ENCODE measurements at places on chromosomes 4 and X.

DNA sequence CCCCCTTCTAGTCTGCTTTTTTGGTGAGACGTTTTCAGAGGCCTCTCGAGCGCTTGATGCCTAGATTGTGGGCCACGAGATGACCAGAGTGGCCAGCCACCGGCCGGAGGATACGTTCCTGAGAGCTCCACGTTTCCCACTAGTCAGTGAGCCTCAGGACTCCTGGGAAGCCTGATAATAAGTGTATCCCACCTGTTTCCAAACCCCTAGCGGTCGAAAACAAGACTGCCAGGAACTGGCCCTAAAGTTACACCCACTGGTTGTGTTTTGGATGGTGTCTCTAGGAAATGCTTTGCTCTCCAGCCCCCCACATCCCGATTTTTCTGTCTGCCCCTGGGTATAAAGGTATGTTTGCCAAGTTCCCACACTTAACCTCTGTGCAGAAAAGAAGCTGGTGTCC lies 4.6 kb upstream of the RS1 start:
- no peak for DNase-seq

- no peak for DNase-seq
These were observed 7.2 kb upstream of the DDX60L start for GRCh38 chr4:168487282-168488035.

DNA sequence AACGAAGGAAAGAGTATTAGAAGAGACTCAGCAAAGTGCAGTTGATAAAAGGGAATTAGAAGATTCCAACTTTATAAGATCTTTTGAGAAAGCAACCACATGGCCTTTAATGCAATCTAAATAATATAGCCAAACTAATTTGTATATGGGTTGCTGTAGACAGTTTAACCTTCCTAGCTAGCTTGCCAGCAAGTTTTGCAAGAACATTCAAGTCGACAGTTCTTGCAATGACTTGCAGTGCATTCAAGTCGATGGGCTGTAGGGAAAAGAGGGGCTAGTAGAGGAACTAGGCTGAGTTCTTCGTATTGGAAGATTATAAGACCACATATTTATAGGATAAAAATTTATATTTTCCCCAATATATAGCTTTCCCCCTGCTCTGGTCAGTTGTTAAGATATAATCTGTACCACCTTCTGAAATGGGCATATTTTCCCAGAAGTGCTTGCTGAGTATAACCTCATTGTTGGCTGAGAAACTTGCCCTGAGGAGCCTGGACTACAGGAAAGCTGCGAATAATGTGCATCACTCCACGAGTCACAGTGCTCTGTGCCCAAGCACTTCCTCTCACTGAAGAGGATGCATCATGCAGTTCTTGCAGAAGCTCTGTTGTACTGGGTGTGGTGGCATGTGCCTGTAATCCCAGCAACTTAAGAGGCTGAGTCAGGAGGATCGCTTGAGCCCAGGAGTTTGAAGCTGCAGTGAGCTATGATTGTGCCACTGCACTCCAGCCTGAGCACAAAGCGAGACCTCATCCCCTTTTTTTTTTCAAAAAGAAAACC lies 56.7 kb downstream of the DOCK11 start:
- no peak for DNase-seq

DNA sequence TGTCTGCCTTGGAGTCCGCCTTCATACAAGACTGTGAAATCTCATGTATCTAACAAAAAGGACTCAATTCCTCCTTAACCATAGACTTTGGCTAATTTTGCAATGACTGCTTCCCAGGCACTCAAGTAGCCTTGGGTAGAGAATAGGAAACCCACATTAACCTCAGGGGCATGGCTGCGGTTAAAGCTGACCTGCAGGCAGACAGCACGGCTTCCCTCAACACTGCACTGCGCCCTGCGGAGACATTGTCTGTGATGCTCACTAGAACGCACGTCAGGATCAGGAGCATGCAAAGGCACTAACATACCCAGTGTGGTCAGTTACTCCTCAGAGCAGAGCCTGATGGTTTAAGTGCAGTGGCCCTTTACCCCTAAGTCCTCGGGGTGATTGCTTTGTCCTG lies 10.3 kb upstream of the GPR143 start:
- DNase-seq: no peak

- no peak for DNase-seq
These were observed 2.9 kb downstream of the TMEM129 start for GRCh38 chr4:1718095-1718850.

DNA sequence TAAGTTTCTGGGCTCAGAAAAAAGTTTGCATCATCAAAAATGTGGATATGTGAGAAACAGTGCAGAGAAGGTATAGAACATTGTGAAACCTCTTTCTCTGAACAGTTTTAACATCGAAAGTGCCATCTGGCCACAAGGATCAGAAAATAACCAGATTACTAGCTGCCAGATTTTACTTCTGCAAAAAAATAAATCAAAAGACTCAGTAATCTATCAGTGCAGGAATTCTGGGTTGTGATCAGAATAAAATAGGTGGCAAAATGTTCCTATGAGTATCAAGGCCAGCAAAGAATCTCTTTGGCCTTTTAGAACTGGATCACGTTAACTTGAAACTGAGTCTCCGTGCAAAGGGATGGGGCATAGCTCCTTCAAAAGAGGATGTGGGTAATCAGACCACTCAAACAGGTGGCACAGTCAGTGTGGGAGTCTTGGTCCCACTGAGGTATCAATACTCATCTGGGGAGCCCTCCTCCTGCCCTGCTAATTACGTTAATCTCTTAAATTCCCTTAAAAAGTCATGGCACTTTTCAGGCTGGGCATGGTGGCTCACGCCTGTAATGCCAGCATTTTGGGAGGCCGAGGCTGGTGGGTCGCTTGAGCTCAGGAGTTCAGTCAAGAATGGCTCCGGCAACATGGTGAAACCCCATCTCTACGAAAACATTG lies 26.7 kb upstream of the RBM47 start:
- DNase-seq: no peak

GRCh38 chr4:157357887-157358286 lies 137.4 kb downstream of the GRIA2 start:
- no peak for DNase-seq

DNA sequence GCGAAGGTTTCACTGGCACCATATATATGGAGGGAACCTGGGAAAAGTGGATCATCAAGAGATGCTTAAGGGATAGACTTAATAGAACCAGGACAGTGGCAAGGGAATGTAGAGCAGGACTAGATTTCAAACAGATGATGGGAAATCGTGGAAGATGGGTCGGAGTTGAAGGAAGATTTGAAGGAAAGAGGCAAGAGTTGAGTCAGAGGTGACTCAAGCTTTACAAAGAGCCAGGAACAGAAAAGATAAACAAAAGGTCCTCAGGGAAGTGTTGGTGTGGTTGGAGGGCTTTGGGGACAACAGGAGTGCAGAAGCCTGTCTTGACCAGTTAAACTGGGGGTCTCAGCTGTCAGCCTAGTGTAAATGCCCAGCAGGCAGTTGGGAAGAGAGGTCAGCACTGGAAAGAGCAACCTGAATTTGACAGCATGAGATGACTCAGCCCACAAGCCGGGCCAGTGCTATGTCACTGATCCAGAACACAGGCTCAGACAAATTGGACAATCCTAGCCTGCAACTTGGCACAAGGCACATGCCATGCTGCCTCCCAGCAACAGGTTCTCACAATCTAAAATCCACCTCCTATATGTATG lies 230.5 kb downstream of the IDS start:
- no peak for DNase-seq

GRCh38 chrX:151899622-151900021 lies 13.1 kb upstream of the MAGEA4 start:
- DNase-seq: no peak

DNA sequence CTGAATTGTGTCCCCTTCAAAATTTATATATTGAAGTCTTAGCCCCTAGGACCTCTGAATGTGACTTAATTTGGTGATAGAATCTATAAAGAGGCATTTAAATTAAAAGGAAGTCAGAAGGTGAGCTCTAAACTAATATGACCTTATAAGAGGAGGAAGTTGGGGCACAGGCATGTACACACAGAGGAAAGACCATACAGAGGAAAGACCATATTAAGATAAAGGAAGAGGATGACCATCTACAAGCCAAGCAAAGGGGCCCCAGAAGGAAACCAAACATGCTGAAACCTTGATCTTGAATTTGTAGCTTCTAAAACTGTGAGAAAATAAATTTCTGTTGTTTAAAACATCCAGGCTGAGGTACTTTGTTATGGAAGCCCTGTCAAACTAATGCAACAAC lies 26.9 kb upstream of the CYBB start:
- no peak for DNase-seq

GRCh38 chrX:64176876-64177275 lies 28.6 kb downstream of the AMER1 start:
- DNase-seq: no peak

GRCh38 chr4:7806338-7807090 lies 133.1 kb downstream of the AFAP1 start:
- DNase-seq: no peak

DNA sequence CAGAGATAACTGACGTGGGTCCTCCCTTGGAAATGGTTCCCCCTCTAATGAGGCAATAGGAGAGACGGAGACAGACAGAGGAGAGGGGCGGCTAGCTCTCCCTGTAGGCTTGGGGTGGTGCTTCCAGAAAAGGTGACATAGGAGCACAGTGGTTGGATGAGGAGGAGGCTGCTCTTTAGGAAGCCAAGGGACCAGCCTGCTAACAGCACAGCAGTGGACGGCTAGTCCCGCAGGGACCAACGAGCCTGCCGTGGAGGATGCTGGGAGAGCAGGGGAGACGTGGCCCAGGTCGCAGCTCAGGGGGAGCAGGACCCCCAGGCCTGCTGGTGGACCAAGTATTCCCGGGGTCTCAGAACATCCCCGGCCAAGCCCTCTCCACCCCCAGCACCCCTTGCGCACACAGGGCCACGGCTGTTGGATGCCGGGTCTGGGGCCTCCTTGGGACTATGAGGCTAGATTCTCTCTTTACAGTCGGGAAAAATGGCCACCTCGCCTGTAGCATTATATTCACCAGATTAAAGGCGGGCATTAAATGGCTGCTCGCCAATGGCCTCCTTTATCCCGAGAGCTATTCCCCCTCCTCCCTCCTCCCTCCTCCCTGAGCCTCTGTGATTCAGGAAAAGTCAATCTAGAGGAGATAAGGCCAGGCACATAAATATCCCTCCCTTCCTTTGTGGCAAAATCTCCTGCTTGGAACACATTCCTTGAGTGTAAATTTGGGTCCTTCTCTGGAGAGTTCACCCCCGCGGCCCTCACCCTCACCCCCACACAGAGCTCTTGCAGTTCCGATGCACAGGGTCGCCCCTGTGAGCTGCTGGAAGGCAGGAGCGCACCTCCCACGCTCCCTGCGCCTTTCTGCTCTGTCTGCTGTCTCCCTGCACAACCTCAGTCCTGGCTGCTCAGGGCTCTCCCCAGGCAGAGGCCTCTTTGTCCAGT lies 30.5 kb upstream of the NSG1 start:
- no peak for DNase-seq

DNA sequence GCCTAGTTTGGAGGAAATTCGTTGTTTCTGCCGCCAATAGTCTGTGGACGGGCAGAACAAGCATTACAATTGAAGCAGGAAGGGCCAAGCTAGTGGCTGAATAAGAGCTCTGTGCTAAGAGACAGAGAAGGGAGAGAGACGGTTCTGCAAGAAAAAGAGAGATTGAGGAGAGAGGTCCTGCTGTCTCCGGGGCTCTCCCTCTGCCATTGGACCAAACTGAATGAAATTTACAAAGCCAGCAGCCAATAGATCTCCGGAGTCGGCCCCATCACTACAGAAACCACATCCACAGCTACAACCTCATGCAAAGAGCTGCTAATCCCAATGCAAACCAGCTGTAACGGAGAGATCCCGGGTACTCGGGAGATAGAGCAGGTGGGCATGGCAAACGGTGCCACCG lies at the start of gene NLGN4X:
NLGN4X (minus strand) TSS at position 148 of the 400 bp plus-strand sequence. CDS start 77,401 bp downstream, outside the sequence.
- no peak for DNase-seq

All from stimulated activated CD8-positive, alpha-beta memory T cell treated with anti-CD3 and anti-CD28 coated beads, Interleukin-15, amount 100 ng/mL, for 48 hours (primary cell).